Ascending aorta (tissue), 2 donors: ENCODE measurements at places on chromosomes 7 and 10. TPM values are rescaled to one million over a fixed set of nuclear protein-coding genes. Genes with fewer than 3 reads are reported as not detected.

GRCh38 chr10:118956802-118957442 is 72.6 kb upstream of the NANOS1 start:
- DNase-seq, result no peak

DNA sequence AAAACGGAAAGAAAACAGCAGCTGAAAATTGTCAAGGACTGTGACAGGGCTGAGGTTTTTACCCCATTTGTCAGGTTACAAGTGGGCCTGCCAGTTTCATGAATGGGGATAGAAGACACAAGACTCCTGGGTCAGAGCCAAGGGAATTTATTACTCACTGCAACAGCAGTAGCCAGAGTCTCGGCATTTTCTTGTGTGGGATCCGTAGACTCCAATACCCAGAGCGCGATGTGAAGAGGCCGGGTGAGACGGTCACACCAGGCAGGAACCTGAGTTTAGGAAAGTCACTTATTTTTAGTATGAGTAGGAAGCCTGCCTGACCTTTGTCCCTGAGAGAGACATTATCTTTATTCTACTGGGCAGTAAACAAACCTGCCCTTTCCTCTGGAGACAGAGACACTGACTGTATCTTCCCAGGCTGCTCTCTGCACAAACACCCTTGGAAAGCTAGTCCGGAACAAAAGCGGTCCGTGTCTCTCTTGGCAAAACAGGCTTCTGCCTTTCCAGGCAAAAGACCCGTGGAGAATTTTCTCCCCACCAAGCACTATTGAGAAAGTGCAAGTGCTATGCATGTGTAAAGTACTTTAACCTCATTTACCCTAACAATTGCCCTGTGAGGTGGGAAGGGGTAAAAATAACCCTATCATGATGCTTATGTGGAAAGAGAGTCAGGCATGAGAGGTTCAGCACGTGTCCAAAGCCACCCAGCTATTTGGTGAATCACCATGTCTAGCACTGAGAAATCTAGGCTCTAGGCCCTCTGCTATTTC is 58.4 kb downstream of the JCAD start:
- DNase-seq, result peak; percentile 94

The ICA1 gene
- total RNA-seq, result 18.3 TPM

DNA sequence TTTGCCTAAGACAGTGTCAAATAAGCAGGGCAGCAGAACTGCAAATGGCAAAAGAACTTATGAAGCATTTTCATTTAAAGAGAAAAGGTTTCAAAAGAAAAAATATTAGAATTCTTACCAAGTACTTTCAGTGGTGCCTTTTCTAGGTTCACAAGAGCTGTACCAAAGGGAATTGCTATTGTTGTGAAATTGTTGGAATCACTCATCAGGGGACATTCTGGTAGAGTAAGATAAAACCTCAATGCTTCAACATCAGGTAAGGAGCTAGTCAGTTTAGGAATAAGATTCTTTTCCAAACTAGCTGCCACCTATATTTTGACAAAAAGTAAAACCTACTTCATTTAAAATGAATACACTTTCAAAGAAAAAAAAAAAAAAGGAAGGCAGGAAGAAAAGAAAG is 85.0 kb downstream of the HERC4 start:
- DNase-seq, result no peak

The NUTM2D gene
- 10.9 TPM for total RNA-seq

- no peak for DNase-seq
These were observed 20.6 kb downstream of the ACSL5 start for GRCh38 chr10:112394475-112394875.
